LNCaP clone FGC (cell line): ENCODE measurements at places on chromosomes 12 and 14.

- DNase-seq: no peak
Measured at GRCh38 chr14:78524196-78524595, 354.0 kb downstream of the NRXN3 start.

GRCh38 chr12:86230516-86231146 is 25.6 kb downstream of the MGAT4C start:
- DNase-seq: no peak

DNA sequence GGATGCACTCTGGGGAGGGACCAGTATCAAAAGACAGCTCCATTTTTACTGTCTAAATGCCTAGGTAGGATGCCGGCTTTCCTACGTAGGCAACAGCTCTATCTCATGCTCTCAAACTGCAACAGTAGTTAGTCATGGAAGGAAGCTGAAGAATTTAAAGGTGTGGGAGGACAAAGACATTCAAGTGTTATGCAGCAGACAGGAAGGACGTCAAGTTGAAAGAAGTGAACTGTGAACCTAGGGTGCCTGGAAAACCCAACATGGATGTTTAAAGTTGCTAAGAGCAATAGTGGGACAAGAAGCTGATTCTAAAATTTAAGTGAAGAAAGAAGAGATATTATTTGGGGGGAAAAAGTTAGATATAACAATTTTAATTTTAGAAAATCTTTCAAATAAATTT is 5.9 kb downstream of the SEC23A start:
- DNase-seq: no peak

- DNase-seq: no peak
Measured at GRCh38 chr14:89921346-89921745, 33.2 kb downstream of the EFCAB11 start.

- DNase-seq: no peak
Measured at GRCh38 chr12:67705394-67706370, 57.1 kb downstream of the DYRK2 start.

- DNase-seq: no peak
Measured at GRCh38 chr14:63486738-63487137, 56.4 kb downstream of the PPP2R5E start.

- no peak for DNase-seq
Measured at GRCh38 chr14:86464341-86464740, 934.4 kb downstream of the FLRT2 start.

DNA sequence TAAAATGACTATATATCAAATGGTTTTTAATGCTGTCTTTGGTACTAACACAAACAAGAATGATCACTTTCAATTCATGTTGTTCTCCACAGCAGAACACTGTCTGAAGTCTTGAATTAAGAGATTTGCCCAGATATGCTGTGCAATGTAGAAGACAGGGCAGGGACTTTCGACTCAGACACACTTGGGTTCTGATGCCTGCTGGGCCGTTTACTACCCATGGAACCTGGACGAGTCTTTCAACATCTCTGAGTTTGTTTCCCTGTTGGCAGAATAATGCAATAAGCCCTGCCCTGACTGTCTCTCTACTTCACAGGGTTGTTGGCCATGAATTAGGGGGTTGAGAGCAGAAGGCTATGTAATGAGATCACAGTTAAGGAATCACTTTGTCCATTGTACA is 162.6 kb upstream of the TMPO start:
- no peak for DNase-seq

DNA sequence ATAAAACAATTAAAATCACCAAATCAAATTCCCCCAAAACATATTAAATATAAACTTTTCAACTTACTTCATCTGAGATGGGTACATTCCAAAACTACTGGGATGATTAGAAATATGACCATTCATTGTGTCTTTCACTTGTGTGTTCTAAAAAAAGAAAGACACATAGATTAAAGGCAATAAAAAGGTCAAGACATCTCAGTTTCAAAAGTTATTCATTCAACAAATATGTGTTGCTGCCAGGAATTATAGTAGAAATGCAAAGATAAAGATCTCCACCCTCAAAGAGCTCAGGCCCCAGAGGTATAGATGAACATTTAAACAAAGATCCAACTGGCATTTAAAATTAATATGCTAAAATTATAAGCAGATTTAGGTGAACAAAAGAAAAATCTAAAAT is 106.4 kb downstream of the EPS8 start:
- no peak for DNase-seq

- no peak for DNase-seq
Measured at GRCh38 chr12:27802511-27802910, 22.5 kb upstream of the MANSC4 start.

- DNase-seq: peak; percentile 78
Measured at GRCh38 chr12:90939382-90939781, 15.6 kb downstream of the CCER1 start.

DNA sequence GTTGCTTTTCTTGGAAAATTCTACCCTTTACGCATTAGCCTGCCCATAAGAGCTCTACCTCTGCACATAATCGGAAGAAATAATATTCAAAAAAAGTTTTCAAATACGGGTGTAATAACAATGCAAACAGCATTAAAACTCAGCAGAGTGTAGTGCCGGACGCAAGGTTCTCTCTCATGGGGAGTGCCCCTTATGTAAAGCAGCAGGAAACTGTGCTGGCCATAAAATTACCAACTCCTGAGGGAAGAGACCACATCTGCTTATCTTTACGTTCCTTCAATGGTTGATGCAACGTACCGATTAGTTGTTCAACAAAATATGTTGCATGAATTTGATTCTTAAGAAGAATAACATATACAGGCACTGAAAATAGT is 118.7 kb upstream of the TMCC3 start:
- DNase-seq: no peak
